Thymus (tissue), 14 donors: ENCODE measurements at places on chromosomes 4 and X.

DNA sequence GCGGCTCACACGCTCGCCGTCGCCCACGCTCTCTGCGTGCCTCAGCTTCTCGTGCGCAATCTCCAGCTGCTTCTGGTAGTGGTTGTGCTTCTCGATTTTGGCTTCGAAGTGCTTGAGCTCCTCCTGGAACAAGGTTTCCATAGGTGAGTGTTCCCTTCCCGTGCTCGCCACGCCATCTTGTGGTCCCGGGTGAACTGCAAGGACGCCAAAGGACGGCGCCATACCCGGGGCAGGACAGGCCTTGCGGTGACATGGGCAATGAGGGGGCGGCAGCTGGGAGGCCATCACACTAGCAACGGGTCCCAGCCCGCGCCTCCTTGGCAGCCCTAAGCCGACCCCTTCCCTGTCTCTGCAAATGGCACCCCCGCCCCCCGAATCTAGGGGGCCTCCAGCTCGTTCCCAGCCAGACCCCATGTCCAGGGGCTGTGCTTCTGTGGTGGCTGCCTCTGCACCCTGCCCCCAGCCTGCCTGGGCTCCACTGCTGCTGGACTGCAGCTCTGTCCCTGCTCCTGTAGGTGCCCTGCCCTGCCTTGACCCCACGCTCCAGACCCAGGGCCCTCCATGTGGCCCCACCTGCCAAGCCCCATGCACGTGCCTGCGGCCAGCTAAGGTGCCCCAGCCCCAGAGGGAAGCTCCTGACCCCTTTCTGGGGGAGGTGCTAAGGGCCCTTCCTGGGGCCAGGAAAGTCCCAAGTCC is 17.3 kb downstream of the LRPAP1 start:
- no peak for DNase-seq

- no peak for DNase-seq
These were observed 11.0 kb upstream of the VSIG1 start for GRCh38 chrX:108033890-108034289.

- DNase-seq, result no peak
These were observed 13.9 kb downstream of the TMEM165 start for GRCh38 chr4:55409468-55410171.

DNA sequence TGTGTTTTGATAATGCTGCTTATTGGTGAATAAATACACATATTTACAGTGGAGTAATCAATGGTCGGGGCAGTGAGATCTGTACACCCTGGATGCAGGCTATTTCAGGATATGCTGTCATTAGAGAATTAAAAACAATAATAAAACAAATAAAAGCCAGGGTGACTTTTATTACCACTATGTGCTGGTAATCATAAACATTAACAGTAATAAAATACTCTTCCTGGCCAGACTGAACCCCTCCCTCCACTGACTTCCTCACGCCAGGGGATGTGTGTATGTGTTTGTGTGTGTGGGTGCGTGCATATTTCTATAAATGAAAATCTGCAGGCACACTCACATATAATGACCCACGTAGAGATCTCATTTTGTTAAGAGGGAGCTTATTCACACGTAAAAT is 98.0 kb upstream of the MAP9 start:
- DNase-seq, result no peak

GRCh38 chr4:73392936-73393335 is 11.2 kb upstream of the ALB start:
- no peak for DNase-seq

DNA sequence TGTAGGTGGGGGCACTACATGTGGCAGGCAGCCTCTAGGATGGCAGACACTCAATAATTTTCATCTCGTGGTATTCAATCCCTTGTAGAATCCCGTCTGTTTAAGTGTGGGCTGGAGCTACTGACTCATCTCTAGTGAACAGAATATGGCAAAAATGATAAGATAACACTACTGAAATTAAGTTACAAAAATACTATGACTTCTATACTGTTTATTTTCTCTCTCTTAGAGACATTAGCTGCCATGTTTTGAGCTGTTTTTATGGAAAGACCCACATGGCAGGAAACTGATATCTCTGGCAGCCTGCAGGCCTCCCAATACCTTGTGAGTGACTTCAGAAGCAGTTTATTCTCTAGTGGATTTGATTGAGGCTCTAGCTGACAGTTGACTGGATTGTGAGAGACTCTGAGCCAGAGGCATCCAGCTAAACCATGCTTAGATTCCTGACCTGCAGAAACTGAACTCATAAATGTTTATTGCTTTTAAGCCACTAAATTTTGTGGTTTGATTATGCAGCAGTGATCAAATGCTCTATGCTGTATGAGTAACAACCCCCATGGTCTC is 298.8 kb upstream of the CTSO start:
- no peak for DNase-seq

GRCh38 chr4:78525559-78525958 is 26.0 kb upstream of the ANXA3 start:
- no peak for DNase-seq

GRCh38 chrX:122134291-122134690 is 1049.8 kb upstream of the GRIA3 start:
- no peak for DNase-seq

- DNase-seq, result peak; percentile 22
These were observed 27.6 kb upstream of the INTU start for GRCh38 chr4:127604949-127605709.

GRCh38 chr4:141759796-141760425 is 123.5 kb downstream of the IL15 start:
- DNase-seq, result no peak

GRCh38 chr4:73599182-73599581 is 21.1 kb downstream of the RASSF6 start:
- peak; percentile 38 for DNase-seq

GRCh38 chr4:174808836-174809235 is 20.2 kb downstream of the GLRA3 start:
- DNase-seq, result no peak

- DNase-seq, result no peak
These were observed 281.7 kb downstream of the PPP1R2C start for GRCh38 chrX:42496239-42496638.

GRCh38 chr4:147864607-147865006 is 132.7 kb downstream of the ARHGAP10 start:
- no peak for DNase-seq

DNA sequence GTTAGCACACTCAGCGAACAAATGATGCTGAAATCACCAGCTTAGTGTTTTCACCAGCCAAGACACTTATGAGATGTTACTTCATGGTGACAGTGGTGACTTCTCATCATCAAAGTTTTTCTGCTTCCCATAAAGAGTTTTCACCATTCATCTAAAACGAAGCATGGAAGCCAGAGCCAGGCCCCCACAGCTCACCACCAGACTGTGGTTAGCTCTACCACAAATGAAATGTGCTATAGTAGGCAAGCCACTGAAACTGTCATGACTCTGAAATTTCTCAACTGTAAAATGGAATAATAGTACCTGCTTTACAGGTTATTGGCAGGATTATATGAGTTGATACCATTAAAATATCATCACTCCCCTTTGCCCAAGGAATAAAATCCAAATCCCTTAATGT is 56.4 kb upstream of the HHIP start:
- DNase-seq, result no peak

DNA sequence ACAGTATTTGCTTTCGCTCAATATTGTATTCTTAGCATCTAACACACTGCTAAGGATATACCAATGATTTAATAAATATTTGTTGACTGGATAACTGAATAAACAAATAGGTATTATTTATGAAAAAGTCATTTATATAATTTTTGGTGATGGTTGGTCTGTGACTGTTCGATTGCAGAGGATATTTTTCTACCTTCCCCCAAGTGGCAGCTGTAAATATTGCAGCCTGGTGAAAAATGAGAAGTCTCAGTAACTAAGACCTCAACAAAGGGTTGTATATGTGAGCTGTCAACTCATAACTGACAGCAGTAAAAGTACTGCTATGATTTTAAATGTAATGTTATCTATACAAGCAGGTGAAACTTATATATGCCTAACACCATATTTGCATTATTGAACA is 36.0 kb downstream of the HTR2C start:
- no peak for DNase-seq

GRCh38 chrX:2595258-2595657 is 94.5 kb upstream of the DHRSX start:
- no peak for DNase-seq

- no peak for DNase-seq
These were observed 22.4 kb upstream of the ARMCX4 start for GRCh38 chrX:101462892-101463291.

GRCh38 chr4:236028-236427 is 69.2 kb downstream of the ZNF732 start:
- no peak for DNase-seq

GRCh38 chr4:99861120-99861905 is 32.9 kb downstream of the LAMTOR3 start:
- DNase-seq, result no peak

GRCh38 chrX:136584545-136584944 is 52.5 kb downstream of the VGLL1 start:
- DNase-seq, result no peak

GRCh38 chr4:142243255-142243654 is 602.8 kb downstream of the INPP4B start:
- no peak for DNase-seq

- DNase-seq, result peak; percentile 24
These were observed at the start of gene ARHGEF9 for GRCh38 chrX:63784902-63785707. Gene ARHGEF9 (minus strand): TSS chrX:63785214. CDS start chrX:63785145, 69 bp downstream.

- no peak for DNase-seq
These were observed 504 bp upstream of the RBM3 start for GRCh38 chrX:48573690-48574269.

DNA sequence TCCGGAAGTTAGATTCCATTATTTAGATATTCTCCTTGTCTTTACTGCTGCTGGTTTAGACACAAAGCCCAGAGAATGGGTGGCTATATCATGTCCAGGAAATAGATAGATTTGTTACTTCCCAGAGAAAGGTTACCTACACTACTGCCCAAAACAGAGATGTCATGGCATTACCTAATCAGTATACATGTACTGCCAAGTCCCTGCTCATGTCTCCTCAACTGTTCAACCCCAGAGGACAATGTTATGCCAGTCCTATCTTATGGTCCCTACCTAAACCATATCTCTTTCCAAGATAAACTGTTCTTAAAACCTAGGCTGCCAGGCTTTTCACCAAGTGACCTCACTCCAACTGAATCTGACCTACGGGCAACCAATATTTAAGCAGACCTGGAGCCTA is 209.5 kb upstream of the AR start:
- DNase-seq, result no peak

- no peak for DNase-seq
These were observed 1055.2 kb upstream of the FTHL17 start for GRCh38 chrX:32126997-32127396.

GRCh38 chr4:5930876-5931275 is 38.0 kb upstream of the CRMP1 start:
- DNase-seq, result no peak

GRCh38 chr4:103079621-103080020 is 3.1 kb upstream of the SLC9B2 start:
- no peak for DNase-seq

GRCh38 chrX:136192839-136193414 is 45.6 kb downstream of the FHL1 start:
- DNase-seq, result no peak

- no peak for DNase-seq
These were observed 136.5 kb downstream of the RTL3 start for GRCh38 chrX:78522601-78523000.

GRCh38 chrX:139725720-139726119 is 17.8 kb upstream of the MCF2 start:
- no peak for DNase-seq

DNA sequence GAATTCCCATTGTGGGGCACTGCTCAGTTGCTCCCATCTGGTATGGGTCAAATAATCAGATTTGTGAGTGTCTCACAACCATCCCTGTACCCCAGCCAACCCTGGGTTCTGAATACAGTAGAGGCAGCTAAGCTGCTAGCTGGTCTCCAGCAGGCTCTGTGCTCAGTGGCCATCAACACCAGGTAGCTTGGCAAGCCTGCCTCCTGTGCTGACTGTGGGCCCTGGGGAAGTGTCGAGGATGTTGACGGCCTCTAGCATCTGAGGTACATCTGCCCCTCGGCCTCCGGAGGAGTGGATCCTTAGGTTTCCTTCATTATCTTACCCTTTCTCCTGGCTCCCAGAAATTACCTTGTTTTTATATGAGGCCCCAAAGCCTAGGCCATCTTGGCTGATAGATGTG is 13.3 kb downstream of the RNF4 start:
- DNase-seq, result no peak

- no peak for DNase-seq
These were observed 1.6 kb downstream of the APBB2 start for GRCh38 chr4:41212616-41213203.

GRCh38 chr4:184825141-184825895 is 450 bp downstream of the ACSL1 start:
- DNase-seq, result no peak

DNA sequence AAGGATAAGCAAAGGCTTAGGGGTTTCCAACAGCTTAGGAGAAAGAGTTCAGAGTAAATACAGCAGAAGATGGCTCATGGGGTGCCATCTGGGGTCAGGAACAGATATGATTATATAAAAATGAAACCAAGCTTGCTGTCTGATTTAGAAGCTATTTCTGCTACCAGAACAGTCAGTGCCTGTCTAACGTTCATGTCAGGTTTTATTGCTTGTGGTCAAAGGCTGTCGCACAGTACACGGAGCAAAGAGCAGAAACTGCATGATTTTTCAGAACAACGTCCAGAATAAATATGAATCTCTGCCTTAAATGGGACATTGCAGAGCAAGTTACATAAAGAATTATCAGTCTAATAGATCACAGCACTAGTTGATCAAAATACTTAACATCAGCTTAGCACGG is 17.4 kb downstream of the CETN2 start:
- DNase-seq, result no peak

DNA sequence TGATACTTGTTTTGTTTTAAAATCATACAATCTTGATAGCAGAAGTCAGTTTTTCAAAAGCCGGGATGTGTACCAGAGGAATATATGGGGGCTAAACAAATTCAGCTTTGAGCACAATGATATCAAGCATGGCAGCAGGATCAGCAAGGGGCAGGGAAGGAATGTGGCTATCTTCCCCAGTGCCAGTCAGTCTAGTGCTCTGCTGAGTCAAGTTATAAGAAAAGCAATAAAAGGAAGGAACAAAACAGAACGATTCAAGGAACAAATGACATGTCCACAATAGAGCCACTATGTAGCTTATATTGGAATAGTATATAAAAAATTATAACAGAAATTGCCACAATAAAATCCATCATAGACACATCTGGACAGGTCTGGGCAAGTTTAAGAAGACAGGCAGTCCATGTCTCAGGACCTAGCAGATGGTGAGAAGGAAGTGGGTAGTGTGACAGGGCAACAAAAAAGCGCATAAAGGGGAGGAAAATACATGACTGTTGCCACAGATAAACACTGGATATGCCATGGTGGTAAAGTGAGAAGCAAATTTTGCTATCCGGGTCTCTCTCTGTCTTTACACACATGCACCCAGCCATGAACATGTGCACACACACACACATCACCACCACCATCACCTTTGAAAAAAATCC is 518.2 kb upstream of the HTR2C start:
- DNase-seq, result no peak

- DNase-seq, result no peak
These were observed 6.5 kb upstream of the USP46 start for GRCh38 chr4:52665592-52665991.

DNA sequence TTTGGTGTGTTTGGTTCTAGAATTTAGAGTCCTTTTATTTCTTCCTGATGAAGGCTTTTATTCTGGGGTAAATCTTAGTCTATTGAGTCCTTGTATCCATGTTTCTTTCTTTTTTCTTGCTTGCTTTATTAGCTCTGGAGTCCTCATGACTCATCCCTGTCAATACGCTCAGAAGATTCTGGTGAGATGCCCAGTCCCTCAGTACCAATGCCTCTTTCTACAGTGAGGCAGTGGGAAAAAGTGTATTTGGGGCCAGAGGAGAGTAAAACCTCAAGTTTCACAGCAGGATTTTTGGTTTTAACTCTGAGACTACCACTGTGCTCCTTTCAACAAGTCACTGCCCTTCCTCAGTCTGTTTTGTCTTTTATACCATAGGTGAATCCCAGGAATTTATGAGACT is 368.0 kb downstream of the GBA3 start:
- DNase-seq, result no peak
